C1 segment of cervical spinal cord (tissue), 14 donors: ENCODE measurements at places on chromosomes 1 and 21.

GRCh38 chr1:230066466-230067404 is at the start of gene GALNT2:
GALNT2 (plus strand) TSS chr1:230067238; CDS start chr1:230067281, 43 bp downstream.
- DNase-seq: peak; percentile 91

GRCh38 chr1:185237661-185238060 is 79.4 kb downstream of the IVNS1ABP start:
- no peak for DNase-seq

DNA sequence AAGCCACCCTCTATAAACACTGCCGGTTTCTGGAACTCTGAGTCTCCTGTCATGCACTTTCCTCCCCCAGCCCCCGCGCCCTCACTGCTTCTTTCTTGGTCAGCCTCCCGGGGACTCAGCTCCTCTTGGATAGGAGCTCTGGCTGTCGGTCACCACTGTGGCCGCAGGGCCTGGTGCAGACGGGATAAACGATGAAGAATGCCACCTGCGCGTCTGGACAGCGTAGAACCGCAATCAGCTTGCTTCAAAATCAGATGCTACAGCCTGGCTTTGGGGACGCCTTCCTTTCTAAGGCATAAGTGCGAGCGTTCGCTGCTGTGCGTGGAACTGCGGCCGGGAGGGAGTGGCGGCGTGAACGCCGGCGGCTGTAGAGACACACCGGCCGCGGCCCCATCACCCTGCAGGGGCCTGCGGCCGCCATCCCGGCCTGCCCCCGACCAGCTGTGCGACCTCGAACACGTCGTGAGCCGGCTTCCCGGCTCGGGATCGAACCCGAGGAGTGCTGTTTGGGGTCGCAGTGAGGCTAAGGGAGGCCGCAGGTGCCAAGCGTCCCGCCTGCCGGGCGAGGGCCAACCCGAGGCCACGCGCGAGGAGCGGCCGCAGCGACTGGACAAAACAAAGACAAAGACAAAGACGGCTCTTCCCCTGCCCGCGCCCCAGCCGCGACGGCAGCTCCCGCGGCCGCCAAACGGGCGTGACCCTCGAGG is 688 bp downstream of the PTTG1IP start:
- DNase-seq: peak; percentile 69

DNA sequence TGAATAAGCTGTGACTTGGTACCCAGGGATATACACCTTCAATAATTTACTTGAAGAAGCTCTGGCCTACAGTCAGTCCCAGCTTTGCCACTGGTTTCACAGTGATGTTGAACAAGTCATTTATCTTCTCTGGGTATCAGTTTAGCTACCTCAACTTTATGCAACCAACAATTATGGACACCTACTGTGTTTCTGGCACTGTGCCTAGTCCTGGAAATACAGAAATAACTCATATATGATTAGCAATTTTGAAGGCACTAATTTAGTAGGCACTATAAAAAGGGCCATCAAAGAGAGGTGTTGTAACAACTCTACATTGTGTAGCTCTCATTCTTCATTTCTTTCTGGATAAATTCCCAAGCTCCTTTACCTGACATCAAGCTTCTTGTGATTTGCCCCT is 88.6 kb upstream of the SPATA6 start:
- DNase-seq: no peak

DNA sequence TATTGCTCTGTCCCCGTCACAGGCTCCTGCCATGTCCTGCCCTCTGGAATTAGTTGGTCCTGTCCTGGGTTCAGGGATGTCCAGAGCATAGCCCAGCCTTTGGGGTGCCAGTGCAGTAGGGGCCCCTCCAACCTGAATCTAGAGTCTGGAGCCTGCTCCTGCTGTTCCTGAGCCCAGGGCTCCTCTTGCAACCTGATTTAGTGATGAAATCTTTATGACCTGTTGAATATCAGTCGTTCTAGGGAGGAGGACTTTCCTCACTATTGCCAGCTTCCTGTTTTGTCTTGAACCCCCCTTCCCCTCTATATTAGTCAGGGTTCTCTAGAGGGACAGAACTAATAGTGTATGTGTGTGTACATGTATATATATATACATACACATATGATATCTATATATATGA is 42.5 kb upstream of the STUM start:
- no peak for DNase-seq

- DNase-seq: no peak
Observed at GRCh38 chr1:116710420-116711262, 43.1 kb upstream of the IGSF3 start.

DNA sequence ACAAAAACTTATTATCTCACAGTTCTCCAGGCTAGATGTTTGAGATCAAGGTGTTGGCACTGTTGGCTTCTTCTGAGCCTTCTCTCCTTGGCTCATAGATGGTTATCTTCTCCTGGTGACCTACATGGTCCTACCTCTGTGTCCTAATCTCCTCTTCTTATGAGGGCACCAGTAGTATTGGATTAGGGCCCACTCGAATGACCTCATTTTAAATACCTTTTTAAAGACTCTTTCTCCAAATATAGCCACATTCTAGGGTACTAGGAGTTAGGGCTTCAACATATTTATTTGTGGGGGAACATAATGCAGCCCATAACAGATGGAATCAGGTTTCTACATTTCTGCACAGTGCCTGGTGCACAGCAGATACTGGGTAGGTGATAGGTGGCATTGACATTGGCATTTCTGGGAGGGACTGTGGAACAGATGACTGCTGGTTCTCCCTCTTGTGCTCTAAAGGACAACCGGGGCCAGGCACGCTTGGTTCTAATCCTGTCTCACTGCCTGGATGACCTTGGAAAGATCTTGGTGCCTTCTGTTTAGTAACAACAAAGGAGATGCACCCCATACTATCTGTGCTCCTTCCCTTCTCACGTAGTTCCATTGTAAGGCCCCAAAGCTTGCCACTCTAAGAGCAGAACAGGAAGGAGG is 140.3 kb downstream of the PLPP3 start:
- DNase-seq: no peak

GRCh38 chr21:37087188-37087587 is 14.1 kb downstream of the TTC3 start:
- no peak for DNase-seq

DNA sequence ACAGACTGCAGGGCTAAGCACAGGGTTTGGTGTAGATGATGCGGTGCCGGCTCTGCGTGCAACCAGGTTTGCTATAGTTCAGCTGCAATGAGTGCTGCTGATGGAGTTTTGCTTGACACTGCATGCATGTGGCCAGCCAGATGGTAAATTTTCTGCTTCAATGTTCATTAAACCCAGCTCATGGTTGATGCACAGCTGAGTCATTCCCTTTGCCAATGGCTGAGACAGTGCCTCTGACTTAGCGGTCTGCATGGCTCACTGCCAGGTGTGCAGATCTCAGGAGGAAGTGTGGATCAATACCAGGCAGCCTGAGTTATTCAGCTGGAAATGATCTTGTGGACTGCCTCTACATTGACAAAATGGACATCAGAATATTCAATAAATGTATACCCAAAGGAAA is 172.7 kb upstream of the ZP4 start:
- DNase-seq: no peak

GRCh38 chr21:14318578-14318977 is 64.4 kb downstream of the HSPA13 start:
- no peak for DNase-seq

DNA sequence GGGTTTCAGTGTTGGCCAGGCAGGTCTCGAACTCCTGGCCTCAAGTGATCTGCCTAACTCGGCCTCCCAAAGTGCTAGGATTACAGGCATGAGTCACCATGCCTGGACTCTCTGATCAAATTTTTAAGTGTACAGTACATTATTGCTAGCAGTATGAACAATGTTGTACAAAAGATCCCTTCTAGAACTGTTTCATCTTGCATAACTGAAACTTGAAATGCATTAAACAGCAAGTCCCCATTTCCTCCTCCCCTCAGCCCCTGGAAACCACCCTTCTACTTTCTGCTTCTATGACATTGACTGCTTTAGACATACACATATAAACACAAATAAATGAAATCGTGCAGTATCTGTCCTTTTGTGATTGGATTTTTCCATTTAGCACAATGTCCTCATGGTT is 463.4 kb downstream of the PTPRC start:
- DNase-seq: no peak
